HFFc6 (cell line): ENCODE measurements at places on chromosomes 1 and 21. TPM values are rescaled to one million over a fixed set of nuclear protein-coding genes. Genes with fewer than 3 reads are reported as not detected.

SLC25A34 gene
- total RNA-seq, result 0.18 to 0.45 TPM (median 0.22 TPM) in 3 replicates

- H3K27ac ChIP-seq, result peak overlapping the region; percentile 87
- 0 out of 2 replicates have a peak, but pooled peaks cover 1% of the 10 kb centered on the region for H3K27me3 ChIP-seq
- peak overlapping the region; percentile 59 for H3K4me3 ChIP-seq
Observed at GRCh38 chr21:43585924-43586413, 73.3 kb downstream of the HSF2BP start.

DNA sequence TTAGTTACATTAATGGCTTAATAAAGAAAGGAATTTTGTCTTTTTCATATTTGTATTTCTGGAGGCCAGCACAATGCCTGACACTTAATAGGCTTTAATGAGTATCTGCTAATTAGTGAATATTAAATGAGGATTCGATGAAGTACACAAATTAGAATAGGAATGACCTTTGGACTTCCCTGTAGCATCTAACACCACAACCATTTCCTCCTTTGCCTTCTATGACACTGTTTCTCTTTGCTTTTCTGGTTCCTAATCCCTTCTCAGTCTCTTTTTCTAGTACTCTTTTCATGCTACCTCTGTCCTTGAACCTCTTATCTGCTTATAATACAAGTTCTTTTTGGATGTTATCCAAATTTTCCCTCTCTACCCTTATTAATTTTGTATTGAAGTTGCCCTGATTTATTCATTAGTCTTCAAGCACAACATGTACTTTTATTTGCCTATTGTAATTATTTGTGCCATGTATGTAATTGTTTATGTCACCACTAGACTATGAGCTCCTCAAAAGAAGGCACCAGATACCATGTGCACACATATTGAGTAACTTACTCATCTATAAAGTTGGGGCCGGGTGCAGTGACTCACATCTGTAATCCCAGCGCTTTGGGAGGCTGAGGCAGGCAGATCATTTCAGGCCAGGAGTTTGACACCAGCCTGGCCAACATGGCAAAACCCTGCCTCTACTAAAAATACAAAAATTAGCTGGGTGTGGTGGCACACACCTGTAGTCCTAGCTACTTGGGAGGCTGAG is 23.8 kb downstream of the RPS27 start:
- no peaks in the 10 kb centered on the region for H3K36me3 ChIP-seq
- peak; percentile 74 for DNase-seq
- H3K4me3 ChIP-seq, result no peak overlapping the region
- peaks cover 1% of the 10 kb centered on the region; the same call in 1 of the 2 replicates for H3K27me3 ChIP-seq

DNA sequence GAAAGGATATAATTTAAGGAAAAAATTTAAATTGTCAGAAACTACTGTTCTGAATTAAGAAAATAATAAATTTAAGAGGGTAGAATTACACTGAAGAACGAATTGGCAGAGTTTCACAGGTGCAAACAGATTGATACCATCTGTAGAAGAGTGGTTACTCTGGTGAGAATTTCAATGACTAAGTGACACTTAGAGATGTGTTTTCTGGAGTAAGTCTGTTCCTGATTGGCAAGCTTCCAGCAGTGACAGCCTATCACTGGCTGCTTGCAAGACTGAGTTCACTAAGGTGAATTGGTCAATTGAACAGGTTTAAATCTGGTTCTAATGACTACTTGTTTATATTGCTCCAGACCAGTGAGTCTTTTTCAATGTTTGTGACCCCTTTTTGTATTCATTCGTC is 838.2 kb upstream of the RGS18 start:
- H3K36me3 ChIP-seq, result no peaks in the 10 kb centered on the region
- no peak overlapping the region for H3K27ac ChIP-seq
- DNase-seq, result no peak
- no peak overlapping the region for H3K4me3 ChIP-seq
- H3K27me3 ChIP-seq, result no peaks in the 10 kb centered on the region
